ENCODE measurements at places on chromosomes 5 and 9.
A peak's percentile ranks its signal among the peaks of the same experiment; 100 is the strongest.

GRCh38 chr5:37957218-37957617 is 117.4 kb upstream of the GDNF start:
- DNase-seq = no peak

GRCh38 chr9:112348257-112349007 is 15.0 kb upstream of the PTBP3 start:
- peak; percentile 29 for DNase-seq

- DNase-seq = no peak
These were observed 6.1 kb upstream of the ADGRD2 start for GRCh38 chr9:124444166-124444565.

- DNase-seq = no peak
These were observed 119.6 kb upstream of the PITX1 start for GRCh38 chr5:135153661-135154060.

- no peak for DNase-seq
These were observed 60.4 kb downstream of the FOXI1 start for GRCh38 chr5:170166101-170166500.

- no peak for DNase-seq
These were observed 122.4 kb upstream of the MSX2 start for GRCh38 chr5:174601946-174602345.

DNA sequence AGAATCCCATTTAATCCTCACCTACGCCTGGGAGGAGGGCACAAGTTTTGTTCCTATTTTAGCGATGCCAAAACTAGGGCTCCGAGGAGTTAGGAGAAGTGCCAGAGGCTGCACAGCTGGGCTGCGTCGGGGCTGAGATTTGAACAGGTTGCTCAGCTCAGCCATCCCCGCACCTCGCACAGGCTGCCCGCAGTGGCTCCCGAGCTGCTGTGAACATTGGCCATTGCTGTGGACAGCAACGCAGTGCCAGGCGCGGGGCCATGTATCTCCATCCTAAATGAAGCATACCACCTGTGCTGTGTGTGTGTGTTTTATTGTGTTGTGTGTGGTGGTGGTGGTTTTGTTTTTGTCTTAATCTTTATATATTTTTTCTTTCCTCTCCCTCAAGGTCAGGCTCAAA is 52.0 kb downstream of the AK8 start:
- DNase-seq = no peak

GRCh38 chr5:406041-406440 is 36.9 kb upstream of the EXOC3 start:
- DNase-seq = no peak

GRCh38 chr5:177471610-177472356 is 1.7 kb downstream of the DBN1 start:
- peak; percentile 95 for DNase-seq
